ENCODE measurements at places on chromosomes 6 and 20.

DNA sequence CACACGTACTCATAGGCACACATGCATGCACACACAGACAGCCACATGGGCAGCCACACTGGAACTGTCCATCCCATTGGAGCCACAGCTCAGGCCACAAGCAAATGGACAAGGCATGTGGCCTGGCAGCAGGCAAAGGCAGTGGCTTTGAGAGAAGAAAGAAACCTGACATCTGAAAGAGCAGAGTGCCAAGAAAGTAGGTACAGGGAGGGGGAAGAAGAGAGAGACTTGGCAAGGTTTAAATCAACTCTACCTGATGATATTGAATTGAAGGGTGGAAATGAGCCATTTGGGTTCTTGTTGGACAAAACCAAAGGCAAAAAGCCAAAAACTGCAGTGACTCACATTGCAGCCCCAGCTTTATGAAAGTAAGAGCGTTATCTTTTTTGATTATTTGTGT is 142.7 kb downstream of the PCSK2 start:
- DNase-seq = no peak

DNA sequence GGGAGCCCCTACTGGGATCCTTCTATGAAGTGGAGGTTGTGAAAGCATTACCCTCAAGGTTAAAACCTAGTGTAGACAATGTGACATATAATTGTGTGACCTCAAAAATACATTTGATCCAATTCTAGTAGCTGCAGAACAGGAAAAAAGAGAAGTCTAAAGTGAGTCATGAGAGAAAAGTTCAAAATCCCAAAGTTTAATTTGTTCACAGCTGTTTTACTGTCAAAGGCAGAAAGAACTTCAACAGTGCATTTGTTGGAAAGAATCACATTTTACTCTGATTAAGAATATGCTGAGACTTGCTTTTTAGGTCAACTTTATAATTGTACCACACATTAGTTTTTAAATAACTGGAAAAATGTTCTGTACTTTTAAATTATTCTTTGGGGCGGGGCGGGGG is 1027.4 kb upstream of the FLRT3 start:
- no peak for DNase-seq

DNA sequence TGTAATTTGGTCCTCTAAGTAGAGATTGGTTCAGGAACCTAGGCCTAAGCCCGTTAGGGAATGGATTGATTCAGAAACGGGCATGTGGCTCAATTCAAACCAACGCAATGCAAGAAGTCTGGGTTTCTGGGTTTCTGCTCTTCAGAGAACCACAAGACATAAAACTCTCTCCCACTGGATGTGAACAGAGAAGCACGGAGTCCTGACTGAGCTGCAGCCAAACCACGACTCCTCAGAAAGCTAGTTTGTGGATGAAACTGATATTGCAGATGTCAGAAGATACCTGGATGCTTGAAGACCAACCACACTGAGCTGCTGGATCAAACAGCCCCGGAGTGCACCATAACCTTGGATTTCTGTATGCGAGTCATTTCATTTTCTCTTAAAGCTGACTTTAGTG is 50.0 kb downstream of the SOD2 start:
- DNase-seq = no peak

DNA sequence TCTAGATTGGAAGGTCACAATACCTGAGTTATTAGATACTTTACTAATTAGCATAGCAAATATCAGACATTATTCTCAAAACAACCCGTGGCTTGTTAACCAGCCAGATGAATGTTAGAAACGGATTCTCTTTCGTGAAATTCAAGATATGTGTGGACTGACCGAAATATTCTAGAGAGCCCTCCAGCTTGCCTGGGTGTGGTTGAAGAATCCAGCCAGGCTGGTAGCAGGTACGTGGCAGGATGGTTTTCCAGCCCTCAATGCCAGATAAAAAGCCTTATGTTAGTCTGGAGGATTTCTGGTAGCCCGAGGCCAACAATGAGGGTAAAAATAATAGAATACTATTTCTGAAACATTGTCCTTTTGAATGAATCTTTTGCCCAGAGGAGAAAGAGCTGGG is 19.3 kb downstream of the ECT2L start:
- DNase-seq = no peak

- no peak for DNase-seq
These were observed 41.4 kb upstream of the FYN start for GRCh38 chr6:111914617-111915016.

GRCh38 chr20:9630554-9630953 is 116.2 kb downstream of the LAMP5 start:
- DNase-seq = no peak

- no peak for DNase-seq
These were observed 164.4 kb upstream of the QKI start for GRCh38 chr6:163250116-163250515.

DNA sequence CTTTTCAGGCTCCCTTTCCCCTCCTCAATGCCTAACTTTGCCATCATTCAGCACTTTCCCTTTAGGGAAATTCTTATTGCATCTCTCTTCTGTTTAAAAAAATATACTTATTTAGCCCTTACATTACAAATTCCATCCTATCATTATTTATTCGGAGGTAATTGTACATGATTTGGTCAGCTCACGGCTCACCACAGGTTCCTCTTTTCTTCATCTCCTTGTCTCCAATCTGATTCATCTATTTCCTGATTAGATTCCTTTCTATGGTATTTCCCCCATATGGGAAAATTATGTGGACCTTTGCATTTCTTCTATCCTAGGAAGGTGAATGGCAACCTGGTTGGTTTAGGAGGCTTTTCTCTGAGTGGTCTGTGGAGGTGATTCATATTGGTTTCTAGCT is 12.9 kb upstream of the EMILIN3 start:
- no peak for DNase-seq

GRCh38 chr6:148398678-148399077 is 56.0 kb downstream of the SASH1 start:
- no peak for DNase-seq

DNA sequence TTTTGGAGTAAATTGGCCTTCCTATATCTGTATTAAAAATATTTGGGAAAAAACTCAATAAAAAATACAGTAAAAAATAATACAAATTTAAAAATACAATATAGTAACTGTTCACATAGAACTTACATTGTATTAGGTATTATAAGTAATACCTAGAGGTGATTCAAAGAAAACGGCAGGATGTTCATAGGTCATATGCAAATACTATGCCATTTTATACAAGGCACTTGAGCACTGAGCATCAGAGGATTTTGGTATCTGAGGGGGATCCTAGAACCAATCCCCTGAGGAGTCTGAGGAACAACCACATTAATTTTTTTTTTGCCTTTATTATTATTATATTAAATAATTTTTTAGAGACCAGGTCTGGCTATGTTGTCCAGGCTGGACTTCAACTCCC is 41.7 kb downstream of the RNGTT start:
- DNase-seq = no peak

DNA sequence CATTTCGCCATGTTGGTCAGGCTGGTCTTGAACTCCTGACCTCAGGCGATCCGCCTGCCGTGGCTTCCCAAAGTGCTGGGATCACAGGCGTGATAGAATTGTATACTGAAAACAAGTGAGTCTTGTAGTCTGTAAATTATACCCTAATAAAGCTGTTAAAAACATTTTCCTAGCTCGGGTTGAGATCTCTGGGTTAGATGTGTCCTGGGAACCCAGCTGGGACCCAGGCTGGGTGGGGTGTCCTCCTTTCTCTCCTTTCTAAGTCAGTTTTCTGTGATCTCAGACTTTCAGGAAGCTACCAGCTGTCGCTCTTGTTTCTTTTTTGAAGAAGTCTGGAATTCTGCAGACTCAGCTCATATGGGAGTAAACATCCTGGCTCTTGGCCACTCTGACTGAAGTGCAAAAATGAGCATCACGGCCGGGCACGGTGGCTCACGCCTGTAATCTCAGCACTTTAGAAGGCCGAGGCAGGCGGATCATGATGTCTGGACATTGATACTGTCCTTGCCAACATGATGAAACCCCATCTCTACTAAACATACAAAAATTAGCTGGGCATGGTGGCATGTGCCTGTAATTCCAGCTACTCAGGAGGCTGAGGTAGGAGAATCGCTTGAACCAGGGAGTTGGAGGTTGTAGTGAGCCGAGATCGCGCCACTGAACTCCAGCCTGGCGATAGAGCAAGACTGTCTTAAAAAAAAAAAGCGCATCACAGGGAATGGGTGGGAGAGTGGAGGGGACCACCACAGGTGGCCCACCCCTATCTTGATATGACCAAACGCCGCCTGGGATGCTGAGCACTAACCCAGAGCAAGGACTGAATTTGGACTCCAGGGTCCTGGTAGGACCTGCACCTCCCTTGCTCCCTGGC is 9.9 kb upstream of the PCIF1 start:
- no peak for DNase-seq

GRCh38 chr20:64116541-64117431 is 9.4 kb upstream of the NPBWR2 start:
- DNase-seq = no peak

DNA sequence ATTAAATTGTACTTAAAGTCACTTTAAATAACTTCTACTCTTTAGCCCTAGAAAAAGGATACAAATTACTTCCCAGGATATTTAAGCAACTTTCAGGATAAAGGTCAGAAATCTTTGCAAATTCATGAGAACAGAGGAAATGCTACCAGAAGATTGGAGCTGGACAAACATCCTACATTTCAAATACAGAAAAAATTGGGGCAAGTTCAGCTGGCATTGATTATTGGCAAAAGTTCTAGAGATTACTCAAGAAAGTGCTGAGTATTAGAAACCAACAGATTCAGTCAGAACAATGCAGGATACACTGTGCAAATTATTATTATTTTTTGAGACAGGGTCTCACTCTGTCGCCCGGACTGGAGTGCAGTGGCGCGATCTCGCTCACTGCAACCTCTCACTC is 6.0 kb downstream of the SLC22A23 start:
- DNase-seq = no peak

GRCh38 chr6:136334853-136335252 is 45.2 kb upstream of the BCLAF1 start:
- DNase-seq = no peak

GRCh38 chr6:117156741-117157140 is 108.6 kb upstream of the VGLL2 start:
- no peak for DNase-seq

- DNase-seq = no peak
These were observed 78.0 kb downstream of the COL21A1 start for GRCh38 chr6:56169366-56169765.

DNA sequence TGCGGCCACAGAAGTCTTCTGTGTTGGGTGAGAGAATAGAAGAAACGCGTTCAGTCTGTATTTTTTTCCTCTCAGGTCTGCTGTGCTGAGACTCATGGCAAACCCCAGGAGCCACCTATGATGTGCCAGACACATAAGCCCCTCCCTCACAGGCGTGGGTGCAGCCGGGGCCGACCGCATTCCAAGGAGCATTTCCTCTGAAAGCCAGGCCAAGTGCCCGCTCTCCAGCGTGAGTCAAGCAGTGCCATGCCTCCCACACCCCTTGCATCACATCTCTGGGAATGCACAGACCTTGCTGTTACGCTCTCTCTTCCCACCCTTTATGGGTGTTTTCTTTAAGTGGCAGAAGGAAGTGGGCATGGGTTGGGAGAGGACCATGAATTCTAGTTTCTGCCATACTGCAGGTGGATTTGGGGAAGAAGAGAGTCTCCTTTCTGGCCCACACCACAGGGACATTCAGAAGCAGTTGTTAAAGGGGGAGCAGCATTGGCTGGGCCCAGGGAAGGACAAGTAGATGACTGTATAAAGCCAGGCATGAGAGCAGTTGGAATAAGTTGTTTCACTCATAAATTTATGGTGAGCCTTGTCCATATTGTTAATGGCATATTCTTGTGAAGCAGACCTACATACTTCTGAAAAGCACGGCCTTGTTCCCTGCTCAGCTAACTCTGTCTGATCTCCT is 37.1 kb upstream of the TFAP2A start:
- DNase-seq = no peak

DNA sequence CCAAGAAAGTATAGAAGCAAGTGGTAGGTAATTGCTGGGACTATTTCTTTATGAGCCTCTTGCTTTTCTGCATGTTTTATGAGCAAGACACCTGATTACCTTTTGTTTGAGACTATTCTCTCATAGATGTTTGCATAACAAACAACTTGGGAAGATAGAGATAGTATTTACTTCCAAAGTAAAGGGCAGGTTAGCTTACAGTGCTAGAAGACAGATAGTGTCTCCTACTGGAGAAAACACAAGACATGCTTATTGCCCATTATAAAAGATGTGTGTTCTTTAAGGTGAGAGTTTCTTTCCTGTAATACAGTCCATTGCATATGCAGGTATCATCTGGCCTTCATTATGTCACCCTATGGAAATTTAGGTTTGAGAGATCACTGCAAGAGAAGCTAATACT is 174.2 kb upstream of the FUT9 start:
- no peak for DNase-seq

DNA sequence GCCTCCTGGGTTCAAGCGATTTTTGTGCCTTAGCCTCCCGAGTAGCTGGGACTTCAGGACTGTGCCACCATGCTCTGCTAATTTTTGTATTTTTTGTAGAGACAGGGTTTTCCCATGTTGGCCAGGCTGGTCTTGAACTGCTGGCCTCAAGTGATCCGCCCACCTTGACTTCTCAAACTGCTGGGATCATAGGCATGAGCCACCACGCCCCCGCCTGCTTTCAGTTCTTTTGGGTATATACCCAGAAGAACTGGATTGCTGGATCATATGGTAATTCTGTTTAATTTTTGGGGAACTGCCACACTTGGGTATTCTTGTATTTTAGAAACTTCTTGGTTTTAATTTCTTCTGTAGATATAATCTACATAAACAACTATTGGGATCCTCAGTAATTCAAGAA is 17.0 kb downstream of the CDS2 start:
- DNase-seq = no peak

- no peak for DNase-seq
These were observed 684.6 kb downstream of the DOK5 start for GRCh38 chr20:55160037-55160436.

GRCh38 chr6:34919651-34920050 is 30.6 kb downstream of the ANKS1A start:
- DNase-seq = no peak

DNA sequence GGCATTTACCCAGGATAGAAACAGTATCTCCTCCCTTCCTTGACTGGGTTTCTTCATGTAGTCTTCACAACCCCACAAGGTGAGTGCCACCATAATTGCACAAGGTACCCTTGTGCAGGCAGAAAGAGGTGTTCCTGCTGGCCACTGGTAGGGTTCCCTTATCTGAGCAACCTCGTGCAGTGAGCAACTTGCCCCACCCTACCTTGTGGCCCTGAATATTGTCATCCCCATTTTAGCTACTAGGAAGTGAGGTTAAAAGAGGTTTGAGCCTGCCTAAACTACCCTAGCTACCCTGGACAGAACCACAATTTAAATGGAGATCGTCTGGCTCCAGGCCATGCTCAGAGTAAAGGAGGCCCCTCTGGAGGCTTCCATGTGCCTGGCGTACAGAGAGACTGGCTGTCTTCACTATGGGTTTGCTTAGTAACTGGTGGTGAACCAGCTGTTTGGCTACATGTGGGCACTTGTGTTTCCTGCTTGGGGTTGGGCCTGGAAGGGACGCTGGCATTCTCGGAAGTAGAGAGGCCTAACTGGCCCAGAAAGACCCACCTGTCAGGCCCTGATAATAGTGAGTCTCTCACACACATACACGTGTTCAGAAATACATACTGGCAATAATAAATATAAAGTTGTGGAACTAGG is 148.8 kb downstream of the LRFN2 start:
- DNase-seq = no peak

All from stimulated activated CD8-positive, alpha-beta memory T cell treated with anti-CD3 and anti-CD28 coated beads, Interleukin-12 subunit alpha, Interleukin-12 subunit beta, amount 100 ng/mL, for 4 hours (primary cell).